ENCODE measurements at places on chromosomes 3 and 15. TPM values are rescaled to one million over a fixed set of nuclear protein-coding genes. Genes with fewer than 3 reads are reported as not detected.

DNA sequence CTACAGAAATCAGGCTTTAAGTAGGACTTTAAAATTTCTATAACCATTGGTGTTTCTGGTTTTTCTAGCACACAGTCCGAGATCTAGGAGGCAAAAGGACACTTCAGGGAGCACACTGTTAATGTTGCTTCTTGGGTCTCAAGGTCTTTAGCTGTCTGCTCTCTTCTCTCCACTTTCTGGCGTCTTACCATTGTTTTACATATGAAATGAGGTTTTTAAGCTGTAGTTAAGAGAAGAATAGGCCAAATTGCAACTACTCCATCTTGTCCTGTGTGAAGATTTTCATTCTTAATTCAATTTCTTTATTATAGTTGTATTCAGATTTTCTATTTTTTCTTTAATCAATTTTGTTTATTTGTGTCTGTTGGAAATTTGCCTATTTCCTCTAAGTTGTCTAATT lies 151.4 kb downstream of the WNT7A start:
- peak; percentile 73 for DNase-seq

DNA sequence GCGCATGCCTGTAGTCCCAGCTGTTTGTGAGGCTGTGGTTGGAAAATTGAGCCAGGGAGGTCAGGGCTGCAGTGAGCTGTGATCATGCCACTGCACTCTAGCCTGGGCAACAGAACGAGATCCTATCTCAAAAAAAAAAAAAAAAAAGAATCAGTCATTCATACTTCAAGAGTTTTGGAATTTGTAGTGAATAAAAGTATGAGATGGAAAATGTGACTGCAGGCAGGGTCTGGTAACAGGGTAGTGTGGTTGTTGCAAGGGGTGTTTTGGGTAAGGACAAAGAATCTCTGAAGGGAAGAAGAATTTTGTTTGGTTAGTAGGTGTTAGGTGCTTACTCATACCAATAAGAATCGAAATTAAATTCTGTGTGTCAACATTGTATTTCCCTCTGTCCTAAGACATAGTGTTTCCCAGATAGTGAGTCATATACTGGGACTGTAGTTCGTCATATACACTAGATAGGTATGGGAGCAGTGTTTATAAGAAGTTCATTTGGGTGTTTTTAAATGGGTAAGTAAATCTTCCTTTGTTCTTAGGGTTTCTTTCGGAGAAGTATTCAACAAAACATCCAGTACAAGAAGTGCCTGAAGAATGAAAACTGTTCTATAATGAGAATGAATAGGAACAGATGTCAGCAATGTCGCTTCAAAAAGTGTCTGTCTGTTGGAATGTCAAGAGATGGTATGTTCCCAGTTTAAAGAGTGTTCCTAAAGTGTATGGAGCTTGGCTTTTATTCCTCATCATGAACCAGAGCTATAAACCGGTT lies 14.2 kb downstream of the NR1D2 start:
- peak; percentile 25 for DNase-seq

GRCh38 chr15:47461652-47462141 lies 255.6 kb upstream of the SEMA6D start:
- no peak for DNase-seq

- DNase-seq = no peak
Measured at GRCh38 chr3:97883736-97884135, 61.9 kb downstream of the CRYBG3 start.

DNA sequence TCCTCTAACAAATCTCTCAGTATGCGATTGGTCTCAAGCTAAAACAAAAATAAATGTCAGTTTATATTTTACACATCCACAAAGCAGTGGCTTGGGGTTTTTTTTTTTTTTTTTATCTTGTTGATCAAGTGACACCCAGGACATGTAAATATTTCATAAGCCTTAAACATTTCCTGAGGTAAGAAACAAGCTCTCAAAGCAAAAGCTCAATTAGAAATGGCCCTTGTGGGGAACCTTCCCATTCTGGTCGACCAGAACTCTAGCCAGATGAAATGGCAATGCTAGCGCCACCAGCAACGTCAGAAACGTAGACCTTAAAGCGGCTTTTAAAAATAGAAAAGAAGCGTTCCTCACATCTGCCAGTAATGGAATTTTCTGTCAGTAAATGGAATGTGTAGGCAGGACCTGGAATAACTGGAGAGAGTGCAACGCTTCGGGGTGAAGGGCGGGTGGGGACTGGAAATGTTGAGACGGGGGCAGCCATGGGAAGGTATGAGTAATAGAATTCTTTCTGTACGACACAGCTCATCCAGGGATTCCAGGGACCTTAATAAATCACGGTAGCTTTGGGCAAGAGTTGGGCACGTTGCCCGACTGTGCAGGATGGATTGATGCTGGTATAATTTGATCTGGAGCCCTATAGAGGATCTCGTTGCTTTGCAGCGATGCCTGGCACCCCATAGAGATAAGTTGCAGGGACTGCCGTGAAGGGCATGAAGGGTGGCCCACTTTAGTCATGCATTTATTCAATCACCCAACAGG lies 44.4 kb downstream of the BTD start:
- DNase-seq = no peak

GRCh38 chr3:139917226-139917785 lies 17.7 kb upstream of the CLSTN2 start:
- no peak for DNase-seq

DNA sequence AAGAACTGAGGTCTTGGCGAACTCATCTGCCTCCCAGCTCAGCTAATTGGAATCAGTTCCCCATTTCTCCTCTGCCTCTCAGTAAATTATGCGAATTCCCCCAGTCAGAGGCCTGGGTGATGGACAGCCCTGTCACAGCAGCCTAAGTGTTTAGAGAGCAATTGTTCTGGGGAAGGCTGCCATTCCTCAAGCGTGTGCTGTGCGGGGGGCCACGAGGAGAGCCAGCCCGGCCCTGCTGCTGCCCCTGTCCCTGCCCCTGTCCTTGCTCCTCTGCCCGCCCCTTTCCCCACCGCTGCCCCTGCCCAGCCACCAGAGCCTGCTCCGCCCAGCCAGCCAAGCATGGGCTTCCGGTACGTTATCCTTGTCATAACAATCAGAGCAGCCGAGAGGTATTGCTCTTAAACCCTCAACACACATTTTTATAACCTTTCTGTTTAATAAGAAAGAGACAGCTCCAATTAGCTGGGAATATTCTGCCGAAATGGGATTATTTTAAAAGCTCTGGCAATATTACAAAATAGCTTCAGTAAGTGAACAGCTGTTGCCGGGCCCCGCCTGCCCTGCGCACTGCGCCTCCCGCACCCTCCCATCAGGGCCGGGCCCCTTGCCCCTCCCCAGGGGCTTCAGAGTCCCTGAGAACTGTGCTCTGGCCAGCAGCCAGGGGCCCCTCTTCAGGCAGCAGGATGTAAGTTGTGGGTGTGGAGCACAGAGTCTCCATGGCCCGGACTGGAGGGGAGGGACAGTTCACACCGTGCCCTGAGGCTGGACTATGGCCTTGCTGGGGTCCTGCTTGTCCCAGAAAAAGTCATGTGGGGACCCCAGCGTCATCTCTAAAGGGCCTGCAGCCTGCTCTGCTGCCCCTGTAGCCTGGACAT lies 12.4 kb upstream of the CACNA2D2 start:
- peak; percentile 87 for DNase-seq

GRCh38 chr3:166498446-166498845 lies 661.2 kb upstream of the BCHE start:
- no peak for DNase-seq

- DNase-seq = no peak
Measured at GRCh38 chr3:154886437-154886836, 193.7 kb upstream of the MME start.

DNA sequence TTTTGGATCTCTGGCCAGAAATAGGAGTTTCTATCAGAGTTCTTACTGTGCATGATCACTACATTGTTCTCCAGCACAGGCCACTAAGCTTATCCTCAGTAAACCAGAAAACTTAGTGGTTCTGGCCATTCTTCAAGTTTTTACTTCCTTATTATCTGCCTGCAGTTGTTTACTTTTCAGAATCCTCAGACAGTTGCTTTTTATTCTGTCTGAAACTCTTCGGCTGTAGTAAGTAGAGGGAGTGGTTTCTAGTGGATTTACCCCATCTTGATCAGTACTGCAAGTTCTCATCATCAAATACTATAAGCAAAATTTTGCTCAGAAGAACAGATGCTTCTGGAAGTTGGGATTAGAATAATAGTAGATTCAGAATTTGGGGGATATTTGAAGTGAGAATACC lies 193.0 kb upstream of the RARB start:
- no peak for DNase-seq

GRCh38 chr3:50246517-50246954 lies 10.5 kb downstream of the GNAI2 start:
- peak; percentile 52 for DNase-seq

DNA sequence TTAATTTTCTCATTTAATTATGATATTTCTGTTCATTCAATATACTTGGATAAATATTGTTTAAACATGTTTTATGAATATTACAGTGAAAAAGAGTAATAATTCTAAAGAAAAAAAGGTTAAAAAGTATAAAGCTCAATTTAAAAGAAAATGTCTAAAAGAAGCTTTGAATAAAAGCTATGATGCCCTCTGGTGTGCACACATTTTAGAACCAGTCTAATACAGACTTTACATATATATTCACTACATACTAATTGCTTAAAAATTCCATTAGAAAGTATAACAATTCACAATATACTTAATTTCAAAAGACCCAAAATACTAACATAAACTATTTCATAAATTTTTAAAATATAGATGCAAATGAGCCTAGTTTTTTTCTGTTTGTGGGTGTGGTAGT lies 909.1 kb upstream of the ROBO1 start:
- no peak for DNase-seq

GRCh38 chr3:73601011-73601410 lies 23.7 kb downstream of the PDZRN3 start:
- DNase-seq = no peak

- no peak for DNase-seq
Measured at GRCh38 chr3:143875546-143875945, 27.3 kb upstream of the SLC9A9 start.

DNA sequence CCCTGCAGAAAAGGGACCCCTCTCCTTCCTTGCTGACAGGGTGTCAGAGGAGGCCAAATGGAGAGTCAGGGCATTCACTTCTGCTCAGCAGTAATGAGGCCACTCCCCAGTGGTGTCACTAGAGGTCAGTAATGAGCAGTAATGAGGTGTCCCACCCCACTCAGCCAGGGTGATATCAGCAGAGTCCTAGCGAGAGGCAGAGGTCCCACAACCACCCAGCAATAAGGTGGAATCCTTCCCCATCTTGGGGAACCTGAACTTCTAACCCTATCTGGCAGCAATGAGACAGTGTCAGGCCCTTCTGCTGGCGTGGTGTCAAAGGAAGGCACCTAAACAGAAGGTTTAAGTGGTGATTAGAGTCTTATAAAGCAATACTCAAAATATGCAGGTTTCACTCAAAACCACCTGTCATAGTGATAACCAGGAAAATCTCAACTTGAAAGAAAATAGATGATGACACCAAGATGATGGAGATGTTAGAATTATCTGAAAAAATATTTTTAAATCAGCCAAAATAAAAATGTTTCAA lies 12.9 kb downstream of the OCA2 start:
- peak; percentile 84 for DNase-seq

- DNase-seq = no peak
Measured at GRCh38 chr3:49415931-49416601, 3.8 kb downstream of the TCTA start.

GRCh38 chr3:32387512-32387911 lies 4.1 kb upstream of the CMTM7 start:
- DNase-seq = no peak

- no peak for DNase-seq
Measured at GRCh38 chr15:41571948-41572347, 12.9 kb downstream of the TYRO3 start.

DNA sequence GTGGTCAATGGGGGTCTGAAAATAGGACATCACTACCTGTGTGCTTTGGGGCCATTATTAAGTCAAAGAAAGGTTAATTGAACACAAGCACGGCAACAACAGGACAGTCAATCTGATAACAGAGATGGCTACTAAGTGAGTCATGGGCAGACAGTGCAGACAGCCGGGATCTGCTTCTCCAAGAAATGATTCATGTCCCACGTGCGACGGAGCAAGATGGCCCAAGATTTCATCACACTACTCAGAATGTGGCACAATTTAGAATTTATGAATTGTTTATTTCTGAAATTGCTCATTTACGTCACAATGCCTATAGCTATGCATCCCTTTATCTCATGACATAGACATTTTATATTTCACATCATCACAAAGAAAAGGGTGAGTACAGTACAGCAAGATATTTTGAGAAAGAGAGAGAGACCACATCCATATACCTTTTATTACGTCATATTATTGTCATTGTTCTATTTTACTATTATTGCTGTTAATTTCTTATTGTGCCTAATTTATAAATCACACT lies 770.6 kb upstream of the NR2F2 start:
- DNase-seq = no peak

DNA sequence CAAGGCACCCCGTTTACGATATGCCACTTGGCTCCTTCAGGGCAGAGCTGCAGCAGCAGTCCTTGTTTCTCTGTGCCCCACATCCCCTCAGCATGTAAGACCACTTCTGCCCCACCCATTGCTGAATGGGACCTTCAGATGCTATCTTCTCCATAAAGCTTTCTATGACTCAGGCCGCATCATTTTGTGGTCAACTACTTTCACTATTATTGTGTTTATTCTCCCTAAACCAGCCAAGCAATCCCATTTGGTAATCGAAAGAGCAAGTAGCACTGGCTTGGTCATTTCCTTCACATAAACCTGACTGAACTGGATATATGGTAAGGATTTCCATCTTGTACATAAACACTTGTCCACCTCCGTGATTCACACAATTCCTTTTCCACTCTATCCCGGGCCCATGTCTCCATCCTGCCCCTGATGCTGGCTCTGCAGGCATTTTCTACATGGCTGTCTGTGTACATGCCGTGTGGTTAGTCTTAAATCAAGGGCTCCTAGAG lies 25.7 kb downstream of the LIPC start:
- no peak for DNase-seq

DNA sequence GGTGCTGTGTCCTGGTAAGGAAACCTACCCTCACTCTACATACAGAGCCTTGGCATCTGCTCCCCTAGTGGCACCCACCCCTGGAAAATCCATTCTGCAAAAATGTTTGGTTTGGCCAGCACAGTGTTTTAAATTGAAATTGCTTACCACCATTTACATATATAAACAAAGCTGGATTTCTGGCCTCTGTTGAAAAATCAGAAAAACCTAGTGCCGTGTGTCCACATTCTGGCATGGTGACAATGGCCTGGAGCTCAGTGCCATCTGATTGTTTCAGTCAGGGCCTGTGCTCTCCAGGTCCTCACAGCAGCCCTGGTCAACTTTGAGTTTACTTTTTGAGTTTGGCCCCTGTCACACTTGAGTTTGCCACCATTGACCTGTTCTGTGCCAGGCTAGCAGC lies 2.9 kb upstream of the IL17RC start:
- DNase-seq = no peak

GRCh38 chr3:154156530-154156929 lies 35.3 kb downstream of the ARHGEF26 start:
- DNase-seq = no peak

GRCh38 chr15:85757939-85758654 lies 36.6 kb downstream of the KLHL25 start:
- no peak for DNase-seq

MPI gene
- 74.2 TPM for total RNA-seq

LARP6 gene
- 22.4 TPM for total RNA-seq

TRAIP gene
- 13.4 TPM for total RNA-seq

COLQ gene
- 0.66 TPM for total RNA-seq

AMIGO3 gene
- total RNA-seq = 10.4 TPM

RNU6-1 gene
- not detected for total RNA-seq

SLC15A2 gene
- total RNA-seq = 5.2 TPM

PCLAF gene
- total RNA-seq = 52.7 TPM

HHATL gene
- not detected for total RNA-seq

ZFYVE19 gene
- 22.7 TPM for total RNA-seq

MESP2 gene
- total RNA-seq = 0.16 TPM

MIX23 gene
- 57.7 TPM for total RNA-seq

GPR156 gene
- 4.7 TPM for total RNA-seq

CGNL1 gene
- total RNA-seq = 58.0 TPM

OXTR gene
- total RNA-seq = 7.8 TPM

RETNLB gene
- not detected for total RNA-seq

All from GM23338 (cell line).